ENCODE measurements at places on chromosomes 5 and 9.

DNA sequence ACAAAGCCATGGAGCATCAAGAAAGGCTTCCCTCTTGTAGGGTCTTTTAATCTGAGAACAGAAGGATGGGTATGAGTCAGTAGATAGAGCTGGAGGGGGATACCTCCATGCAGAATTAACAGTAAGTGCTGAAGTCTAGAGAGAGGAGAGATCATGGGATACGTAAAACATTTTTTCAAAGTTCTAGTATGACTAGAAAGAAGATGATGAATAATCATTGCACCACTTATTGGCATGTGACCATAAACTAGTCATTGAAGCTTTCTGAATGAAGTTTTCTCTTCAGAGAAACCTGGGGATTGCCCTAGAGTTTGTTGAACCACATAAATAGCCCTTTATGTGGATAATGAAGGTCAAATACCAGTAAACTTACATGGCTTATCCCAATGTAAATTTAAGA lies 48.6 kb upstream of the PTPRD start:
- no peak for DNase-seq

DNA sequence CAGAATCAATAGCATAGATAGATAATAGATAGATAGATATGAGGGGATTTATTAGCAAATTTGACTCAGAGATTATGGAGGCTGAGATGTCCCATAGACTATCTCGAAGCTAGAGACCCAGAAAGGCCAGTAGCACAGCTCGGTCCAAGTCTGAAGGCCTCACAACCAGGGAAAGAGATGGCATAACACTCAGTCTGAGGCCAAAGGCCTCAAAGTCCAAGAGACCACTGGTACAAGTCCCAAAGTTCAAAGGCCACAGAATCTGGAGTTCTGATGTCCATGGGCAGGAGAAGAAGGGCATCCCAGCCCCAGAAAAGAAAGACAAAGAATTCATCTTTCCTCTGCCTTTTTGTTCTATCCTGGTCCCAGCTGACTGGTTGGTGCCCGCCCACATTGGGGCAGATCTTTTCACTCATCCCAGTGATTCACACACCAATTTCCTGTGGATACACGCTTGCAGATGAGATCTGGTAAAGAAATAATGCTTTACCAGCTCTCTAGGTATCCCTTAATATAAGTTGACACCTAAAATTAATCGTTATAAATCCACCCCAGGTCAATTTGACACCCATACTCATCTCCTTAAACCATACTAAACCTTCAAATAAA lies 127.8 kb upstream of the FBN2 start:
- DNase-seq, result no peak

- no peak for DNase-seq
These were observed 99.7 kb upstream of the BOD1 start for GRCh38 chr5:173716058-173716682.

DNA sequence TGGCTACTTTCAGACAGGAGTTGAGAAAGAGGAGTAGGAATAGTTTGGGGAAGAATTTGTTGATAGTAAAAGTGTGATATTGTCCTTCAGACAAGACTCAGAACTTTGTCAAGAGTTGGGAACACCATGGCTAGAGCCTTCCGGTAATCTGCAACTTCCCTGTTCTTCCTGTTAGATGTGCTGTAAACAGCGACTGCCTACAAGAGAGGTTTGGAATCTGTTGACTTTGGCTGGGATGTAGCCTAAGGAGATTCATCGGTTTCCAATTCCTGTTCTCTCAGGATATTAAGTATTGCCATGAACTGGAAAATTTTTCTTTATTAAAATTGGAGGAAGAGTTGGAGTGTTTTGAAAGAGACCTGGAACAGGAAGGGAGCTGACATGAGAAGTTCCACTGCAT lies 43.9 kb downstream of the ARHGAP26 start:
- DNase-seq, result no peak

DNA sequence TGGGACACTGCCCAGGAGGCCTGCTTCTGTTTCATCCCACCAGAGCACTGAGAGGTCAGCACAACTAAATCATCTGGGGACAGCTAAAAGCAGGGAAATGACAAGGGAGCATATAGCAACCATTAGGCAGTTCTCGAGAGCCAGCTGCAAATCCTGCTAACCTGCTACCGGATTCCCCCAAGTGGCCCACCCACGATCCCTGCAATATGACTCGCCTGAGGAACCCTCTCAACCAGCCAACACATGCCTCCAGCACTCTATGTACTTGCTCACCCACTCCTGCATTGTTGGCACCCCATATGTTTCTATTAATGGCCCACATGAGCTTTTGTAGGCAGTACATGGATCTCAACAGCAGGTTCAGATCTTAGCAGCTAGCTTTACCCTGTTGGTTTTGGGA lies 326.0 kb downstream of the GABRG2 start:
- DNase-seq, result no peak

DNA sequence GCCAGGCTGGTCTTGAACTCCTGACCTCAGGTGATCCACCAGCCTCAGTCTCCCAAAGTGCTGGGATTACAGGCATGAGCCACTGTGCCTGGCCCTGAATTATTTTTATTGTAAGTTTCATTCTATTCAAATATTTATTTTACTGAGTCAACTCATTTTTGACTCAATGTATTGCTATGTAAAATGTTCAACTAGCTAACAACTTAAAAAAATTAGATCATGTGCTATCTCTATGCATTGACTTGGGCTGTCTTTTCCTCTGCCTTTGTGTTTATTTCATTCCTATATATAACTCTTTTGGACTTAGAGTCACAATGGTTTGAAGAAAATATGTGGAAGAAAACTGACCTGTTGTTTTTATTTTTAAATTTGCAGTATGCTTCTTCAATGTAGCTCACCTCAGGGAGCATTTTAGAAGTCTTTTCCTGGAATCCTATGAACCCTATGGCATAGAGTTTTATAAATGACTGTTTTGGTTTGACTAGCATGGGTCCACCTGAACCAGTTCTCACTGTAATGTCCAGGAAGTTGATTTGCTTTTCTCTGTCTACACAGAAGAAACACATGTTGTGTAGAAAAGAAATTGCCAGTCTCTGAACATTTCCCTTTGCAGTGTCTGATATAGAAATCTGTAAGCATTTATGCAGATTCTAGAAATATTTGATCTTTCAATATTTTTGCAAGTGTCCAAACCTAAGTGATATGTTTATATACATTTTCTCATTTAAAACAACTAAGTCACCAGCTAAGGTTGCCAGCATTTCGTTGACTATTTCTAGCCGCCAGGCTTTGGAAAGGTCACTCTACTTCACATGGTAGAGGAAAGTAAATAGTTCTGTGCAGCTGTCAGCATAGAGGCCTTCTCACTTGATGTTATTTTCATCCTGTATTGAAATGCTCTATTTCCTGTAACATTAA lies 138.8 kb downstream of the PCSK1 start:
- DNase-seq, result no peak

GRCh38 chr5:73302797-73303147 lies 129.8 kb downstream of the TMEM174 start:
- no peak for DNase-seq

DNA sequence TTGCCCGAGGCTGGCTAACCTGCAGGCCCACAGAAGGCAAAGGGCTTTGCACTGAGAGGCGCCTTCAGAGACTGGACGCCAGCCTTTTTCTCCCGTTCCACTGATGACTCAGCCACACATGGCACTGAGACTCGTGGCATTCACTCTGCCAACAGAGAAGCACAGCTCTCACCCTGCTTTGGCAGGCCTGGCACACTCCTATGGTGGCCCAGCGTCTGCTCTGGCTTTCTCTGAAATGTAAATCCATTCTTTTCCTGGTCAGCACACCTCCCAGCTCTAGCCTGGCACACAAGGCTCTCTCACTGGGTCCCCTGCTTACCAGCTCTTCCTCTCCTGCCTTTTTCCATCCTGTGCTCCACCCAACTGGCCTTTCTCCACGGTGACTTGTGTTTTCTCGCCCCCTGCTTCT lies 5.9 kb upstream of the MELK start:
- no peak for DNase-seq

- no peak for DNase-seq
These were observed 30.8 kb upstream of the PURA start for GRCh38 chr5:140083120-140083519.

DNA sequence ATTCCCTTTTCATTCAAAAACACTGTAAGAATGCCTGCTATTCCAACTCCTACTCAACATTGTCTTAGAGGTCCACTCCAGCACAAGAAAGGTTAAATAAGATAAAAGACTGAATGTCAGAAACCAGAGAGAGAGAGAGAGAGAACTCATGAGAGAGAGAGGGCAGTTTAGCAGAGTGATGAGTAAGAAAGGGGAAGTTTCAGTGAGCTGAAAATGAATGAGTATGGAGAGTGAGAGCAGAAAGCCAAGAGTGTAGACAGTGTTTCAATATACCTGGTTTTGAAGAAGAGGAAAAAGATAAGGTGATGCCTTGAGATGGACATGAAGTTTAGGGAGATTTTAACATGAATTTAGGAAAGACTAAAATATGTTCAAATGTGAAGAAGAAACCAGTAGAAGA lies 528.0 kb upstream of the SEMA6A start:
- no peak for DNase-seq

GRCh38 chr5:165305596-165305995 lies 1800.2 kb downstream of the MAT2B start:
- DNase-seq, result no peak

DNA sequence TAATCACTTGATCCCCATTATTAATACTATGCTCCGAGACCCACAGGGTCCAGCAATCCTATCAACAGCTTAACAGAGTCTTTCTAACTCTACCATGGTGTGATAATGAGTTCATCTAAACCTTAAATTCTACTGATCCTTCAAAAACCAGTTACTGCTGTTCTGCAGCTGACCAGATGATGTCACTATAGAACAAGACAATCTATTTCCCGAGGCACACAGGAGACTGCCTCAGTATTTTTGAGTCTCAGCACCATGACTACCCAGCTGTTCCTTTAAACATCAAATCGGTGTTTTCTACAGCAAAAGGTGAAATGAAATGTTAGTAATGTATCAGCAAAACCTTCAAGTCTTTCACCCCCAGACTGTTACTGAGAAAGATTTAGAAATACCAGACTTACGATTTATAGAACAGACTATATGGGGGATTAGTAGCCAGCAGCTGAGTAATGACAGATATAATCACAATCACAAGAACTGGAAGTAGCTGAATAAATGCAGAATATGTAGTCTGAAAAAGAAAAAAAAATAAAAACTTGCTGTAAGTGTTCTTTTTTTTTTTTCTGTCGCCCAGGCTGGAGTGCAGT lies 16.9 kb downstream of the DNAJC18 start:
- peak; percentile 58 for DNase-seq

DNA sequence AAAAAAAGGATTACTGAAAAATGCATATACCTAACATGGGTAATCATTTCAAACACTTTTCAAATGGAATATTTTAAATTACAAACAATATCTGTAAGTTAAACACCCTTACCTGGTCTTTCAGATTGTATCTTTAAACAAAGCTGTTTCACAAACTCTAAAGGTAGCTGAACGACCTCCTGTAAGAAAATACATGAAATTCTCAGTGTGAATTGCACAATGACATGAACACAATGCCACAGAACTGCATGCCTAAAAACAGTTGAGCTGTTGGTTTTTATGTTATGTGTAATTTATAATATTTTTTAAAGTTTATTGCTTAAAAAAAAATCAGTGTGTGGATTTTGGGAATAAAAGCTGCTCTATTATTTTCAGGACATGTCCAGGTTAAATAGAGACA lies 17.5 kb downstream of the IPPK start:
- no peak for DNase-seq

GRCh38 chr9:72039532-72039931 lies 20.9 kb downstream of the C9orf57 start:
- no peak for DNase-seq

- DNase-seq, result no peak
These were observed 1.0 kb downstream of the BRIX1 start for GRCh38 chr5:34916518-34916917.

DNA sequence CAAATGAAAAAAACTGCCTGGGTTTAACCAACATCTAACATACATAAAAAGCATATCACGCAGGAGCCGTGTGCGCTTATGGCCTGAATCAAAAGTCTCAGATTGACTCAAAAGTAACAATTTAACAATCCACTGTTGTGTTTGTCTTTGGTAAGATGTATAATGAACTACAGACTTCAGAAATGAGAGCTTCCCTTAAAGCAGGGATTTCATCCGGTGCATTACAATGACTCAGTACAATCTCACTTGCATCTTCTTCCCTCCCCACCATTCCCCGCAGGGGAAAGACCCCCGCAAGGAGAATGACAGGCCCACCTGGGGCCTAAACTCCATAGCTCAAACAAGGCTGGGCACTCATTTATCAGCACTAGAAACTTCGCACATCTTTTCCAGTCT lies 1.4 kb downstream of the ZFR start:
- DNase-seq, result peak; percentile 41

- no peak for DNase-seq
These were observed 960 bp upstream of the GFRA3 start for GRCh38 chr5:138275379-138275782.

- DNase-seq, result no peak
These were observed 723.7 kb upstream of the ARRDC3 start for GRCh38 chr5:92106808-92107207.

DNA sequence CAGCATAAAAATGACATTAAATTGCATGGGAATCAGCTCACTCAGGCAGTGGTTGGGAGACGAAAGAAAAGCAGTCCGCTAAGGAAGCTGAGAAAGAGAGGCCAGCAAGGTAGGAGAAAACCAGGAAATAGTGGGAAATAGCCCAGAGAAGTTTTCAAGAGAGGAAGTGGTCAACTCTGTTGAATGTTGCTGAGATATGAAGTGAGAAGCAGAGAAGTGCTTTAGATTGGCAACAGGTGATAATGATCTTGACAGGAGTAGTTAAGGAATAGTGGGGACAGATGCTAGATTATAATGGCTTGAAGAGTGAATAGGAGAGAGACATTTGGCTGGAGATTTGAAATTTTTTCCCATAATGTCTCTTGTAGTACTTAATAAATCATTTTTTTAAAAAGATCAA lies 30.8 kb downstream of the CNTRL start:
- no peak for DNase-seq

DNA sequence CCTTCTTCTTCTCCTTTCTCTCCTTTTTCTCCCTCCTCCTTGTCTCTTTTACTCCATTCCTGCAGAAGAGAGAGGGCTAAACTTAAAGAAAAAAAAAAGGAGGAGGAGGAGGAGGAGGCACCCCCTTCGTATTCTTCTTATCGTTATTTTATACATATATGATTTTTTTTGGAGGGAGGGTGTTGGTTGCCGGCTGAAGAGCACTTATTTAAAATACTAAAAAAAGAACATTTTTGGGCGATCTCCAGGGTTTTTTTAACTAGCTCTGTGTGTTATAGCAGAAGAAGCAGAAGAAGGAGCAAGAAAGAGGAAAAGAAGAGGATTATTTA lies 381 bp downstream of the NR2F1 start:
- DNase-seq, result no peak

DNA sequence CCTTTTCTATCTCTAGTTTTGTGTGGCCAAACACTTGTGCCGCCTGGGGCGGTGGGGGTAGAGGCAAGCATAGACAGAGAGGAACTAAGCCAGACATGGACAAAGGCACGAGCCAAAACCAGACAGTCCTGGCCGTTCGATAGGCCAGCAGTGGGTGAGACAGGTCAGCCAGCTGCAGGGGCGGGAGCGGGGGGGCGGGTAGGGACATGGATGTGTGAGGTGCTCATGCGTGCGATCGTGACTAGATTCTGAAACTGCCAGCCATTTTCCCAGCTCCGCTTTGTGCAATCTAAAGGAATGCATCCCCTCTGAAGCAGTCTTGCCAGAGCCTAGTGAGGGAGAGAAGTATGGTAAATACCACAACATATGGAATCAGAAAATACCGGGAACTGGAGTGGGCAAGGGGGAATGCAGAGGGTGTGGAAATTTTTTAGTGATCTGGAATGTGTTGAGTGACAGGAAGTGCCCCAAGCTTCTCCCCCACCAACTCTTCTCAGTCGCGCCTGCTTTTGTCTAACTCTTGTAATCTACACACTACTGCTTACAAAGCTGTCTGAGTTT lies 111.9 kb downstream of the NR6A1 start:
- DNase-seq, result peak; percentile 42

All from stimulated activated CD4-positive, alpha-beta T cell treated with anti-CD3 and anti-CD28 coated beads, Interleukin-2, amount 100 ng/mL, for 24 hours (primary cell).